ENCODE measurements at places on chromosomes 16 and 17. TPM values are rescaled to one million over a fixed set of nuclear protein-coding genes. Genes with fewer than 3 reads are reported as not detected.

Gene ATP6V0D1
- 112 TPM for total RNA-seq

Gene PRSS8
- 0.16 TPM for total RNA-seq

Gene TNK1
- total RNA-seq = 4.6 TPM

Gene TMEM100
- 13.6 TPM for total RNA-seq

Gene MMP15
- total RNA-seq = 10.5 TPM

Gene MEOX1
- total RNA-seq = 2.5 TPM

Gene ZNF287
- 8.0 TPM for total RNA-seq

Gene CASKIN1
- 0.27 TPM for total RNA-seq

Gene MYH3
- total RNA-seq = 3.0 TPM

Gene MILR1
- 2.5 TPM for total RNA-seq

Gene RNF43
- total RNA-seq = 0.28 TPM

Gene PGAP3
- total RNA-seq = 8.0 TPM

Gene TRPV3
- total RNA-seq = 0.36 TPM

Gene MT4
- not detected for total RNA-seq

Gene ZFHX3
- total RNA-seq = 17.8 TPM

Gene FBXW10
- 0.28 TPM for total RNA-seq

Gene NRN1L
- not detected for total RNA-seq

Gene SEPTIN12
- not detected for total RNA-seq

Gene KRTAP1-5
- not detected for total RNA-seq

Gene RAB26
- 1.8 TPM for total RNA-seq

Gene DYNLRB2
- total RNA-seq = not detected

Gene IGF2BP1
- total RNA-seq = not detected

Gene KRT14
- not detected for total RNA-seq

Gene CDT1
- total RNA-seq = not detected

Gene ERN2
- not detected for total RNA-seq

Gene TNFSF13
- total RNA-seq = 20.2 TPM

Gene TAT
- total RNA-seq = not detected

Gene ZACN
- total RNA-seq = 1.1 TPM

Gene CSNK2A2
- 31.8 TPM for total RNA-seq

Gene PABPN1L
- not detected for total RNA-seq

Gene TNP2
- not detected for total RNA-seq

Gene PDF
- total RNA-seq = 18.6 TPM

Gene HOXB1
- total RNA-seq = not detected

Gene LRRC37A
- total RNA-seq = 1.5 TPM

Gene PHOSPHO1
- total RNA-seq = not detected

Gene RTN4RL1
- 0.71 TPM for total RNA-seq

Gene CDC6
- 0.33 TPM for total RNA-seq

Gene KRT15
- not detected for total RNA-seq

Gene TUBD1
- 15.2 TPM for total RNA-seq

Gene NPW
- total RNA-seq = not detected

Gene ARL2BP
- total RNA-seq = 85.6 TPM

Gene KRT33B
- not detected for total RNA-seq

Gene PNMT
- total RNA-seq = 2.8 TPM

Gene TLCD3B
- not detected for total RNA-seq

Gene TRAPPC1
- total RNA-seq = 46.4 TPM

Gene CORO6
- total RNA-seq = 23.9 TPM

Gene GABARAPL2
- 99.2 TPM for total RNA-seq

Gene CCL17
- total RNA-seq = not detected

Gene ALOX12
- total RNA-seq = not detected

Gene SLFN12L
- total RNA-seq = 1.2 TPM

Gene CBFA2T3
- 26.8 TPM for total RNA-seq

Gene KRTAP9-2
- not detected for total RNA-seq

Gene GP1BA
- not detected for total RNA-seq

Measured in sigmoid colon (tissue), 7 donors.